Endothelial cell (in vitro differentiated cells): ENCODE measurements at places on chromosomes 12 and 14.
A peak's percentile ranks its signal among the peaks of the same experiment; 100 is the strongest.

GRCh38 chr14:55430024-55430690 lies 10.3 kb downstream of the TBPL2 start:
- DNase-seq, result peak; percentile 19

- DNase-seq, result no peak
These were observed 446.1 kb downstream of the ZFP36L1 start for GRCh38 chr14:68346556-68347343.

GRCh38 chr14:60327447-60328331 lies 78.7 kb downstream of the PPM1A start:
- DNase-seq, result peak; percentile 25

- no peak for DNase-seq
These were observed 13.5 kb downstream of the DHRS7 start for GRCh38 chr14:60151715-60152114.

DNA sequence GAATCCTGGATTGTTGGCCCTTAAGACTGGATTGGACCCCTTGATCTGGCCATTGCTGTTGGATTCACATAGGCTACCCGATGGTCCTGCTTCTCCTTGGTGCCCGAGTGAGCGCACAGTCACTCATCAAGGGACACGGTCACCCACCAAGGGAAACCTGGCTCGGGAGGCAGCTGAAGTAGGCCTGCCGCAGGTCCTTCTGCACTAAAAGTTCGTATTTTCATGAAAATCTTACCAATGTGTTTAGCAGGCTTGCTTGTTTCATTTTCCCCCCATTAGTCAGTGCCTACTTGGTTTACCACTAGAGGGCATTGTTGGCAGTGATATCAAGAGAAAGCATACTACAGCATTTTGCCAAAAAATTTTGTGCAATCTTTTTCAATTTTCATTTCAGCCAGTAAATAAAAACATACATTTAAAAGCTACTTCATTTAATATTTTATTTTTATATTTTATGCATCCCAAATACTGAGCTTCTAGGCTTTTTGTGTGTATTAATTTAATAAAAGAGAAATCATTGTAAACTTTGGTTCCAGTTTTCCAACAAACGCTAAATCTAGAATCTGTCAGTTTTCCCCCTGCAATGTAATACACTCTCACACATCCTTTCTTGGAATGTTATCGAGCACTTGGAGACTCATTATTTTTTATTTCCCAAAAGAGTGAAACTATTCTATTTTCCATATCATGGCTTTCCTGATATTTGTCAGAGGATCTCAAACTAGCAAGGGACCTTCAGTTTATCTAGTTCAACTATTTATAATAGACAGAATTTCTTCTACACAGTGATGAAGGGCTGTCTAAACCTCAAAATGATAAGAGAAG lies 116.7 kb downstream of the LMNTD1 start:
- peak; percentile 46 for DNase-seq

GRCh38 chr14:64540208-64541202 lies at the start of gene HSPA2:
TSS of gene HSPA2 (plus strand) at chr14:64540741. CDS start at chr14:64540850, 109 bp downstream.
- peak; percentile 94 for DNase-seq

- DNase-seq, result peak; percentile 7
These were observed 253.7 kb downstream of the DUSP6 start for GRCh38 chr12:89098441-89099112.

DNA sequence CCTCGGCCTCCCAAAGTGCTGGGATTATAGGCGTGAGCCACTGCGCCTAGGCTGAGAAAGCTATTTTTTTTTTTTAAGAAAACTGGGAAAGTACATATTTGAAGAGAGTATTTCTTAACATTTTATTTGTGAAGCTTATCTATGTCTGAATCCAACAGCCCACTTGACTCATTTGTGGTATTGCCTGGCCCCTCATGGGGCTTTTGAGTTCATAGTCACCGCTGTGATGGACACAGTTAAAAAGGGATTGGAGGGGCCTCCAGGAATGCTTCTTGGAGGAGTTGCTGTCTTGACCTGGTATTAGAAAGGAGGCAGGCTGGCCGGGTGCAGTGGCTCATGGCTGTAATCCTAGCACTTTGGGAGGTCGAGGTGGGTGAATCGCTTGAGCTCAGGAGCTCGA lies 26.5 kb downstream of the BCL7A start:
- DNase-seq, result no peak

DNA sequence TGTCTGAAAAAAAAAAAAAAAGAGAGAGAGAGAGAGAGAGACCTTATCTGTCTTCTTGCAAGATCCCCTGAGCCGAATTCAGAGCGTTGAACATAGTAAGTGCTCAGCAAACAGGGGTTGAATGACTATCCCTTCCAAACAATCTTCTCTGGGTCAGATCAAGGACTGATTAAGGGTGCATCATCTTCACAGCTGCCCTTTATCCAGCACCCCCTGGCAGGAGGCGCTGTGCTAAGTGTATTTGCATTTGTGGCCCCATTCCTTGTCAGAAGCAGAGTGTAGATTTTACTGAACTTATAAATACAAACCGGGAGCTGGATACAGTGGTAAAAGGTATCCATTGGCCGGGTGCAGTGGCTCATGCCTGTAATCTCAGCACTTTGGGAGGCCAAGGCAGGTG lies 8.8 kb upstream of the TRPV4 start:
- DNase-seq, result no peak

DNA sequence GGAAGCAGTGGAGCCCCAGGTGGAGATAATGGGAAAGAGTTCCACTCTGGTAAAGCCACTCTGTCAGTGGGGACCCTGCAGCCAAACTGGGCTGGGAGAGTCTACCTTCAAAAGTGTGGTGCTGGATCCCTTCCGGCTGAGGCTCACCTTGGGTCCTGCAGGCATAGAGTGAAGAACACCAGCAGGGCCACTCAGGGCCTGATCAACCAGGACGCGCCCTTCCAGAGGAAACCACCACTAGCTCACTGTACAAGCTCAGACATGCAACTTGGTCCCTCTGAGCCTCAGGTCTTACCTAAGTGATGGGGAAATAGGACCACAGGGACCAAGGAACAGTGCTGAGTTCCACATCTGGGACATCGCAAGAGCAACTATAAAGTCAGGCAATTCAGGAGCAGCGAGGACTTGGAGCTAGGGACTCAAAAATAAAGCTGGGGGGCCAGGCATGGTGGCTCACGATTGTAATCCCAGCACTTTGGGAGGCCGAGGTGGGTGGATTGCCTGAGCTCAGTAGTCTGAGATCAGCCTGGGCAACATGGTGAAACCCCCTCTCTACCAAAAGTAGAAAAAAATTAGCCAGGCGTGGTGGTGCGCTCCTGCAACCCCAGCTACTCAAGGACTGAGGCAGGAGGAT lies 5.9 kb upstream of the PRPH start:
- no peak for DNase-seq

DNA sequence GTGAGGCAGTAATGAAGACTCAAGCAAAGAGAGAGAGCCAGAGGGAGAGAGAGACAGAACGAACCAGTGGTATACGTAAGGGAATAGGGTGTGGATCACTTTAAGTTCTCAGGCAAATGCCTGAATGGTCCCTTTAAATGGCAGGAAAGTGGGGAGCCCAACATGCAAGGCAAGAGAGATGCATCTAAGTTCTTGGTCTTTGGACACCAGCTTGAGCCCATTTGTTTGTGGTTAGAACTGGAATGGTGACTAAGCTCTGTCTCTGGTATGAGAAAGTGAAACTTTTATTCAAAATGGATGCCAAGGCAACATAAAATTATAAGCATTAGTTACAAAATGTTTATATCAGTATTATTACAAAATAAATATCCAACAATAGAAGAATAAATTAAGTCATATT lies 192.2 kb upstream of the ALG10 start:
- no peak for DNase-seq

DNA sequence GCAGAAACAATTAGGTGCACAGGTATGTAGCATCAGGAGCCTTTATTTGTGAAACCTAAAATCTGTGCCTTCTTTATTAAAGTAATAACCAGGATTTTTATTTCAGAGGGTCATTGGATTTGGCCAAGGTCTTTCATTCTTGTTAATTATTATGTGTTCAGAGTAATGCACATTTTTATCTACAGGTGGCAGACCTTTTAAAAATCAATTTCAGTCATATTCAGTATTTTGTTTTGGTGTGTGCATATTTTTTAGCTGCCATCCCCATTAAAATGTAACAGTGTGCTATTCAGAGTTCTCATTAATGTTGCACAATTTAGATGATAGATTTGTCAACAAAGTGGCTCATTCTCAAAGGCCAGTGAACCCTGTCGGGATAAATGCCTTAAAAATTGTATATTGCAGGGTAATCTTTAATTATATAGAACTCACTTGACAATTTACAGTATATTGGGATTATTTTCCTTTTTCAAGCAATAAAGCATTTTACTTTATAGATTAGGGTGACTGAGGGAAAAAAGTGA lies 319.3 kb upstream of the SOX5 start:
- no peak for DNase-seq

- no peak for DNase-seq
These were observed 168.0 kb downstream of the SLC16A7 start for GRCh38 chr12:59763835-59764234.

GRCh38 chr12:5966486-5967095 lies 21.5 kb upstream of the ANO2 start:
- no peak for DNase-seq

GRCh38 chr12:66109056-66109455 lies 21.5 kb downstream of the LLPH start:
- DNase-seq, result no peak

DNA sequence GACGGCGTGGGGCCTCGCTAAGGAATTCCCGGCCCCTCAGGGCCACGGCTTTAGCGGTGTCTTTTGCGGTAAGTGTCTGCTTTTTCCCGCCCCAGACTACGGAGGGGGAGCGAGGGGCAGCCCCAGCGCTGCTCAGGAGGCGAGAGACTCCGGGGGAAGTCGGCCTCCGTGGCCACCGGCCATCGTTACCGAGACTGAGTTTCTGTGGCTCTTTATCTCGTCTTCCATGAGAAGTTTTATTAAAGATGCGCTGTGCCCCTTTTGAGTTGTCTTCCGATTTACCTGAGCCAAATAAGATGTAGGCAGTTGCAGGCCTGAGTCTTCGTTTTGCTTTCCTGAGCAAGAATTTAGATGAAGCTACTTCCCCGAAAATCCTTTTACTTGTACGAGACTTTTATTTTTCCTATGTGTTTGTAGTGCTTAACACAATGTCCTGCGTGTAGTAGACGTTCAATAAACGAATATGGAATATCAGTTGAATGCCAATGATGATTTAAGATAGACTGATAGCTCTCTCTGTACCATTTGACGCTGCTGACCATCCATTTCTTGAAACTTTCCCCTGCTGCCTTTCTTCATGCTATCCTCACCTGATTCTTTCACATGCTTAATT lies 462 bp downstream of the SRP54 start:
- no peak for DNase-seq

- no peak for DNase-seq
These were observed 50.1 kb upstream of the E2F7 start for GRCh38 chr12:77115471-77115870.

DNA sequence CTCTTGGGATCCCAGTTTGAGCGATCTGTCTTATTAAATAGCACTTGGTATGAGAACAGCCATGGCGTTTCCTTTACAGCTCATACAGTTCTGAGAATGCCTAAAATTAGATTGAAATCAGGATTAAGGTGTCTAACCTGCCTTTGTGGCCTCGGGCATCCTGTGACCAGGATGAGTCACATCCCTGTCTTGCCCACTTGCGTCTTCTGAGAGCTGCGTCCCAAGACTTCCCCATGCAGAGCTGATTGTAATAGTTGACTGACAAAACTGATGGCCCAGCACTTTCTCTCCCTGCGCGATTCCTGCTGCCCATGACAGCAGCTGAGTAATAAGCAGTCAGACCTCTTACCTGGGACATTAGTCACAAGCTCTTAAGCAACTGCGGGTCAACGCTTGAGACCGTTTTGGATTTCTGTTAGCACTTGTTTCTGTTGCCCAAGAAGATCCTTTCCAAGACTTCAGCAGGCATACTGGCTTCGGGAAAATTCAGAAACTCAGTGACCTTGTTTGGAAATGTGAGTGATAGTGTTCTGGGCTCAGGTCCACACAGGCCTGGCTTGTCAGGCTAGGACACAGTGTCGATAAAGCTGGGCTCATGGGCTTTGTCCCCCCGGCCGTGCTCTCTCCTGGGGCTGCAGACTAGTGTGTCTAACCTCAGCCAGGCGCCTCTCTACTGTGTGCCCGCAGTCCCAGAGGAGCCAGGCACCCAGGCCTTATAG lies 169.9 kb upstream of the HIF1A start:
- DNase-seq, result no peak

- DNase-seq, result no peak
These were observed 224.9 kb downstream of the NTF3 start for GRCh38 chr12:5656836-5657235.

- DNase-seq, result no peak
These were observed 200.9 kb upstream of the C14orf180 start for GRCh38 chr14:104378698-104379113.

DNA sequence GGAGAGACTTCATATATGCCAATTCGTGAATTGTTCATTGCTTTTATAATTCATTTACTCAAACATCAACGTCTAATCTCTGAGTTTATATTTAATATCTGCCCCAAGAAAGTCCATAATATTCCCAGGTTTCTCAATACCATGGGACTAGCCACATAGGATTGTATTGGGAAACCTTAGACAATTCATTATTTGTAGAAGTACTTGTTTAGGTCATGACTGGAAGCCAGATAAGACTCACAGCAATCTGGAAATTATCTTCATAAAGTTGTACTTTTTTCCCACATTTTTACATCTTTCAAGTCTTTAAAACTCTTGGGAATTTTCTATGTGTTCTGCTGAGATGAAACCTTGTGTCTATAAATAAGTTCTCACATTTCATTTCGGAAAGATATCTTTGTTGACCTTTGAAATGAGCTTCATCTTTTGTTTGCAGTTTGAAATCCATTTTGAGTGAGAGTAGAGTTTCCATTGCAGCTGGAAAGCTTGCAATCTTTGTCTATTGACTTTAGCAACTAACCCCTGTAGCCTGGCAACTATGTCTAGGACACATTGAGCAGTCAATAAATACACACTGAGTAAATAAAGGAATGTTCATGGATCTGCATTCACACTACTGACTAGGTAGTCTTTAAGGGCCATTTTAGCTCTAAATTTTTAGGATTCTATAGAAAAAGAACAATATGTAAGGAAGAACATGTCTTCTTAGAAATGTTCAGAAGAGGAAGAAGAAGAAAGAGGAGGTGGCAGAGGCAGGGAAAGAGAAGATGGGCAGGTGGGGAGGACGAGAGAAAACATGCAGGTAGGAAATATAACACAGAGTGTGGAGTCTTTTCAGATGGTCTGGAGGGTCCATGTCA lies 154.4 kb downstream of the LRIG3 start:
- no peak for DNase-seq

DNA sequence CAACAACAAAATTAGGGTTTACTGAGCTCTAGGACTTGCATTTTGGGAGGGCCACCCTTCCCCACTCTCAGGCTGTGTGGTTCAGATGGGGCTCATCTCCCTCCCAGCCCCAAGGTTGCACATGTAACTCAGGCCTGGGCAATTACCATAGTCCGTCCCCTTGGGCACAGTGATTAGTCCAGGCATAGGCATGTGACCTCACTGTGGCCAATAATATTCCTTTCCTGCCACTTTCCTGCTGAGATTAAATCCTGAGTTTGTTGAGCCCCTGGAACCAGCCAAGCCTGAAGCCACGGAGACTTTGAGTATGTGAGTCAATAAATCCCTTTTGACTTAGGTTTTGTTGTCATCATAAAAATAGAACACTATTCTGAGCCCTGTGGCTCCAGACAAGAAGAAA lies 113.0 kb downstream of the AACS start:
- DNase-seq, result no peak
